SK-MEL-5 (cell line): ENCODE measurements at places on chromosomes 11 and 22. TPM values are rescaled to one million over a fixed set of nuclear protein-coding genes. Genes with fewer than 3 reads are reported as not detected.
A peak's percentile ranks its signal among the peaks of the same experiment; 100 is the strongest.

- no peak for DNase-seq
Observed at GRCh38 chr11:78478536-78478935, 60.9 kb upstream of the GAB2 start.

GRCh38 chr22:36790648-36791047 is 14.7 kb upstream of the IFT27 start:
- DNase-seq: no peak

DNA sequence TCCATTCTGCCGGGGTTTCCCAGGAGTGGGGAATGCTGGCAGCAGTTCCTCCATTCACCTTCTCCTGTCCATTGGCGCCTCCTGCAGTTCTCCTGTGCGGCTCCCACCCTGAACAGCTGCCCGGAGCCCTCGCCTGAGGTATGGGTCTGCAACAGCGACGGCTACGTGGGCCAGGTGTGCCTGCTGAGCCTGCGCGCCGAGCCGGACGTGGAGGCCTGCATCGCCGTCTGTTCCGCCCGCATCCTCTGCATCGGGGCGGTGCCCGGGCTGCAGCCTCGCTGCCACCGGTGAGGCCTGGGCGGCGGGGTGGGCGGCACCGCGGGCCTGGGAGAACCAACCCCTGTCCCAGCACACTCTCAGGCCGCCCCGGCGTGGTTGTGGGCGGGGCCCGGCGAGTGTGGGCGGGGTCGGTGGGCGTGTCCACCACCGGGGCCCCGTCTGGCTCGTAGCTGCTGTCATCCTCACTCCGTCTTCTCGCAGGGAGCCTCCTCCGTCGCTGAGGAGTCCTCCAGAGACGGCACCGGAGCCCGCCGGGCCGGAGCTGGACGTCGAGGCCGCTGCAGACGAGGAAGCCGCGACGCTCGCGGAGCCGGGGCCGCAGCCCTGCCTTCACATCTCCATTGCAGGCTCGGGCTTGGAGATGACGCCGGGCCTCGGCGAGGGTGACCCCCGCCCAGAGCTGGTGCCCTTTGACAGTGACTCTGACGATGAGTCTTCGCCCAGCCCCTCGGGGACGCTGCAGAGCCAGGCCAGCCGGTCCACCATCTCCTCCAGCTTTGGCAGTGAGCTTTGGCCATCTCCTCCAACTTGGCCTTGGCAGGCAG is 14.0 kb upstream of the RELT start:
- DNase-seq: peak; percentile 22

DNA sequence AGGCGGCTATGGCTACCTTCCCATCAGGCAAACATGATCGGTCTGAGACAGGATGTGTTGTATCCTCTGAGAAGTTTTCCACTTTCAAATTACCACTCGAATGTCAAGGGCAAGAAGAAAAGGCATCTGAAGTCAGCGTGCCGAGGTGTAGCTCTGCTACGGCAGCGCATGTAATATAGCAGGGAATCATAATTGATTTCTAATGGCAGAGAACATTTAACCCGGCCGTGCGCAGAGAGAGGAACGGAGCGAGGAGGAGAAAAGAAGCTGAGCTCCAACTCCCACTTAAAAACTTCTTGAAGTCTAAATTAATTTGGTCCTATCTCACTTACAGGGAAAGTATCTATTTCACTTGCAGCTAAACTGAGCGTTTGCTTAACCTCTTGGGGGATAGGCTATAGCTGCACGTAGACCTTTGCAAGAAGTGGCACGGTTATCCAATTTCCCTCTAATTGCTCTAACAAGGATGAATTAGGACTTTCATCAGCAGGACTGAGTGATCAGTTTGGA is 137.3 kb upstream of the KIRREL3 start:
- no peak for DNase-seq

GRCh38 chr11:31806928-31807798 is 4.0 kb downstream of the PAX6 start:
- no peak for DNase-seq

DNA sequence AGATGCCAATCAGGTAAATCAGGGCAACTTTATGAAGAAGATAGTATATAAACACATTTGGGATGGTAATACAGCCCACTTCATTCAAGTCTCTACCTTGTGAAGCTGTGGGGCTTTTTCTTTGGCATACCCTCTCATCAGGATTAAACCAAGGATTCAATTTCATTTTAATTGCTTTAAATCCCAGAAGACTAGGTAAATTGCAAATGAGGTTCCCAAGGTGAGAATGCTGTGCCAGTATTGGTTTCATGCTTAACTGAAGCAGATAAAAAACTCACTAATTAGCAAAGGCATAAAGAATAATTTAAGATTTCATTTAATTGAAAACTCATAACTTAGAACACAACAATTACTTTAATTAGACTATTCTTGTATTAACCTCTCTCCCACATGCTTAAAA is 1218.1 kb downstream of the FAM181B start:
- DNase-seq: no peak

- DNase-seq: no peak
Observed at GRCh38 chr11:107131756-107132155, 113.5 kb upstream of the GUCY1A2 start.

Gene SMIM38
- total RNA-seq: 0.11 and 0.13 TPM in 2 replicates

Gene CDHR5
- not detected in 2 replicates for total RNA-seq

DNA sequence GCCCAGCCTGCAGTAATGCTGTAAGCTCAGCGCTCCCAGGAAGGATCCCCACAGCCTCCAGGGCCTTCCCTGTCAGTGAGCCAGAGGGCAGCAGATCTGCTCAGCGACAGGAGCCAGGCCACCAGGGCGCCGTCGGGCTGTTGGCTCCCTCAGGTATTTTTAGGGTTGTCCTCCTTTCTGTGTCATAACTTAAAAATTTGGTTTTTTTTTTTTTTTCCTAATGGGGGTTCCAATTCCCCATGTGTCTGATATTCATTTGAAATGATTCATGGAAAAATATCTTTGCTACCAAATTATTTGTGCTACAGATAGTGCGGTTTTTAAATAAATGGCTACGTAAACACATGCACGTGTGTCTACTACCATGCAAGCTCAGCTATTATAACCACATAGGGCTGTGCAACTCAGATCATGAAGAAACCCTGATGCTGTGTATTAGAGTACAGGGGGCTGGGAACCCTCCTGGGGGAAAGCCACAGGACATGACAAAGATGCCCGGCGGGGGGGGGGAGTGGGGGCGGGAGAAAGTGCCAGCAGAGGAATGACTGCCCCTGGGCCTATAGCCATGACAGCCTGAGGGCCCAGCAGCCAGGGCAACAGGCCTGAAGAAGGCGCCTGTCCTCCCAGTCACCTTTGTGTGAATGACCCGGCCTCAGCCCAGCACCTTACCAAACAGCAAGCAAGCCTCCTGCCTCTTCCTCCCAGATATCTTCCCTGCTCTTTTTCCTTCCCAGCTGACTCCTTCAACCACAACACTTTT is 89.3 kb downstream of the NAT10 start:
- no peak for DNase-seq

GRCh38 chr11:27596388-27596787 is 89.8 kb upstream of the LIN7C start:
- no peak for DNase-seq

- DNase-seq: no peak
Observed at GRCh38 chr11:83312430-83312829, 26.3 kb upstream of the CCDC90B start.
